ENCODE measurements at places on chromosomes 12 and 14.

GRCh38 chr14:64369201-64369600 is 19.0 kb upstream of the MTHFD1 start:
- DNase-seq: no peak

GRCh38 chr12:92021666-92022035 is 124.0 kb downstream of the BTG1 start:
- DNase-seq: peak; percentile 53

- peak; percentile 59 for DNase-seq
These were observed 4.6 kb downstream of the MTRFR start for GRCh38 chr12:123237646-123238329.

DNA sequence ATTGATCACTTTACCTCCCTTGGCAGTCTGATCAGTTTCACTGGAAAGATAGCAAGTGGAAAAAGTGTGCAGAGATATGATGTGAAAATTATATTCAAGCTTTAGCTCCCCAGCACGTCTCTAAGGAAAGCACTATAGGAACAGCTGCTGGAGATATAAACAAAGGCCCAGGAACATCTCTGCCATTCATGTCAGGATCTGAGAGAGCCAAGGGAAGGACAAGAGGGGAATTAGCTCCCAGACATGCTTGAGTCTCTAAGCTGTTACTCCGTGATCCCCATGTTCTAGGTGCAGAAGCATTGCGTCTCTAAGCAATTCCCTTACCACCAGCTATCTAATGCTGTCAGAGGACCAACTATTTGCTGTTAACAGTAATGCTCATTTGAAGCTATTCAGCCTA is 700.2 kb downstream of the DIO2 start:
- DNase-seq: no peak

DNA sequence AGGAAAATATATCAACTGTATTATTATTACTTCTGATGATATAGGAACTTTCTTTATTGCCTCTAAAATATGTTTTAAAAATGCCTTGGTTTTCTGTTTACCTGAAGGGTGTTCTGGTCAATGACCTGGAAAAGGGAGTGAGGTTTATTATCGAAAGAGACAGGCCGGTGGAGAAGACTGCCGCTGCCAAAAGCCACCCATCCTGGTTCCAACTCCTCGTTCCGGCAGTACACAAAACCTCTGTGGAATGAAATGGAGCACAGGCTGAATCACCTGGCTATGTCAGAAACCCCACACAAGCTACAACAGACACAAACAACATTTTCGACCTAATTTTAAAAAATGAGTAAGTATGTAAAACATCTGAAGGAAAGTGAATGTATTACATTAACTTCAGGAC is 73.6 kb downstream of the HECTD4 start:
- no peak for DNase-seq

Measured in COLO829 (cell line).